ENCODE measurements at places on chromosomes 6 and 20. TPM values are rescaled to one million over a fixed set of nuclear protein-coding genes. Genes with fewer than 3 reads are reported as not detected.

DNA sequence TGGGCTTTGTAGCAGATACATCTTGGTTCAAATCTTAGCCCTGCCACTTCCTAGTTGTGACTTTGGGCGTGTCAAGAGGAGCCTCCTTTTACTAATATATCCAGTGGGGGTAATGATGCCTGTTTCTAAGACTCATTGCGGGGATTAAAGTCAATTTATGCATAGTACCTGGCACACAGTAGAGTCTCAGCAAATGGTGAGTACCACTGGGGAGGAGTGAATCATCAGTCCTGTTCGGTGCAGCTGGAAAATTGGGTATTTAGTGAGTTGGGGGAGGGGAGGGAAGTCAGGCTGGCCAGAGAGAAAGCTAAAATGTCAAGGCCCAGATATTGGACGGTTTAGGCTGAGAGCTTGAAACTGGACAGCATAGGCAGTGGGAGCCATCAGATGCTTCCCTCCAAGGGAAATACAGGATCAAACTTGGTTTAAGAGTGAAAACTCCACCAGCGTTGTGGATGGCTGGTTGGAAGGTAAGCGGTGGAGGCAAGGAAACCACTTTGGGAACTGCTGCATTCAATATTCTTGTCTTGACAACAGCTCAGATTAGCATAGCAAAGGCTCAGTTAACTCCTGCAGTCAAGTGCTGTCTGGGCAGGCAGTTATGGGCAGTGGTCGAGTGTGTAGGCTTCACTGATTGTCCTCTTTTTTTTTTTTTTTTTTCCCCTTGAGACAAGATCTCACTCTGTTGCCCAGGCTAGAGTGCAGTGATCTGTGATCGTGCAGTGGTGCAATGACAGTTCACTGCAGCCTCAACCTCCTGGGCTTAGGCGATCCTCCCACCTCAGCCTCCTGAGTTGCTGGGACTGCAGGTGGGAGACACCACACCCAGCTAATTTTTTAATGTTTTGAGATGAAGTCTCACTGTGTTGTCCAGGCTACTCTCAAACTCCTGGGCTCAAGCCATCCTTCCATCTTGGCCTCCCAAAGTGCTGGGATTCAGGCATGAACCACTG lies 12.9 kb downstream of the PPP1R16B start:
- peaks cover 36% of the 10 kb centered on the region for H3K27me3 ChIP-seq
- no peak for DNase-seq
- no peaks in the 10 kb centered on the region for H3K4me1 ChIP-seq
- no peak overlapping the region for H3K4me3 ChIP-seq

GRCh38 chr6:113449051-113449450 lies 408.1 kb upstream of the MARCKS start:
- H3K36me3 ChIP-seq, result no peaks in the 10 kb centered on the region
- H3K27ac ChIP-seq, result no peak overlapping the region
- no peak overlapping the region for H3K4me3 ChIP-seq
- no peak for DNase-seq
- H3K4me1 ChIP-seq, result no peaks in the 10 kb centered on the region

The TCF19 gene
- total RNA-seq, result 39.1 TPM

The SCUBE3 gene
- total RNA-seq, result not detected

The MCCD1 gene
- total RNA-seq, result not detected

The ERVFRD-1 gene
- total RNA-seq, result 0.11 TPM

Measured in A673 (cell line).